ENCODE measurements at places on chromosomes 3 and 15.

GRCh38 chr3:60657972-60658371 lies 593.3 kb downstream of the FHIT start:
- DNase-seq: peak; percentile 37

DNA sequence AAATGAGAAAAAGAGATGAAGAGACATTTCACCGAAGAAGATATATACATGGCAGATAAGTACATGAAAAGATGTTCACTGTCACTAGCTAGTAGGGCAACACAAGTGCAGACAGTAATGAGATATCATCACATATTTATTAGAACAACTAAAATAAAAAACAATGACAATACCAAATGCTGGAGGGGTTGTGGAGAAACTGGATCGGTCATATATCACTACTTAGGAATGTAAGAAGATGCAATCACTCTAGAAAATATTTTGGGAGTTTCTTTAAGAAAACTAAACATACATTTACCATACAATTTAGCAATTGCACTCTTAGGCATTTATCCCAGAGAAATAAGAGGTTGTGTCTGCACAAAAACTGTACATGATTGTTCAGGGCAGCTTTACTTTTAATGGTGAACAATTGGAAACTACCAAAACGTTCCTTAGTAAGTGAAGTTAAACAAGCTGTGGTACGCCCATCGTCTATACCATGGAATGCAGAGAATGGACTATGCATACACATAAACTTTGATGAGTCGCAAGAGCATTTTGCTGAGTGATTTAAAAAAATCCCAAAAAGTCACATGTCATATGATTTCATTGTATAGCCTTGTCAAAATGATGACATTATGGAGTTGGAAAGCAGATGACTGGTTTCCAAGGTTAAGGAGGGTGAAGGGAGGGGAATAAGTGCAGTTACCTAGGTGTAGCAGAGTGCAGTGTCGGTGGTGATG lies 149.0 kb upstream of the UBE3A start:
- no peak for DNase-seq

GRCh38 chr3:41224120-41224806 lies 25.0 kb downstream of the CTNNB1 start:
- no peak for DNase-seq

- DNase-seq: no peak
These were observed 966 bp upstream of the C3orf80 start for GRCh38 chr3:160224256-160224655.

GRCh38 chr3:185371306-185372074 lies 8.6 kb downstream of the MAP3K13 start:
- DNase-seq: no peak

DNA sequence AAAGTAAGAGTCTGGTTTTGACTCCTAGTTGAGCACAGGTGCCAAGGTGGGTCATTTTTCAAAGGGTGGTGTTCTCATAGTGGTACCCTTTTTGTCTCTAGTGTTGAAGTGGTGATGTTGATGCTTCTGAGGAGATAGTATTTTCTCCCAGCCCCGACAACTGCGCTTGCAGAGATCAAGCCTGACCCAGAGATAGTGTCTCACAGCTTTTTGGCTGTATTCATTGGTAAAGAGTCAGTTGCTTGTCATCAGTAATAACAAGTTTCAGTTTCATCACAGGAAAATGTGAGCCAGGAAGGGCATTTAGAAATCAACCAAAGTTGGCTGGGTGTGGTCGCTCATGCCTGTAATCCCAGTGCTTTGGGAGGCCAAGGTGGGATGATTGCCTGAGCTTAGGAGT lies 139.3 kb downstream of the NFKBIZ start:
- no peak for DNase-seq

- DNase-seq: no peak
These were observed 20.7 kb downstream of the PARP15 start for GRCh38 chr3:122598151-122598550.

GRCh38 chr3:69420781-69421520 lies 35.1 kb upstream of the FRMD4B start:
- no peak for DNase-seq

DNA sequence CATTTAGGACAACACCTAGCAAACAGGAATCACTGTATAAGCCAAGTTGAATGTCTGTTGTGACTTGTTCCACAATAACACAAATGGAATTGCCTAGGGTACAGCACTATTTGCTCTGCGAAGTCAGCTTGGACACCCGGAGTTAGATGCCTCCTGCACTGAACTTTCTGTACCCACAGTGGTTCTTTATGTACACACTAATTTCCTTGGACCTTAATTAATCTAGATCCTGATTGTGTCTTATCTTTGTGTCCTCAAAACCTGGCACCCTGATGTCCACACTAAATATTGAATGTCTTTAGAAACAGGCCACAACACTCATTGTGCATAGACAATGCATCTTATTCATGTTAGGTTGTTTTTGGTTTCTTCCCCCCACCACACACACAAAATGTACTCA lies 278.9 kb upstream of the NR2F2 start:
- no peak for DNase-seq

DNA sequence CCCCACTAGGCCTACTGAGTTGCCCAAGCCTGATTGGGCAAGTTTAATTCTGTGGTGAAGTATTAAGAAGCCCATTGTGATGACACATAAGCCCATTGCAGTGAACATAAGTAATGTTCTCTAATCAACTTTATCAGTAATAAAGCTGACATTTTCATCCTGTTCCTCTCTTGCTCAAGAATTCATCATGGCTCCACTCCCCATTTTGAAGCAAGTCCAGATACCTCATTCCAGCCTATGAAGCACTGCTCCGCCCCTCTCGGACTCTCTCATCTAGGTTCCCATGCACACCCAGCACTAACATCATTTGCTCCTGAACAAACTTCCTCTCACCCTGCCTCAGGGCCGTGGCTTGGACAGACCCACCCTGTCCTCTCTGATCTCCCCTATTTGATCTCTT lies 10.5 kb downstream of the SHF start:
- no peak for DNase-seq

DNA sequence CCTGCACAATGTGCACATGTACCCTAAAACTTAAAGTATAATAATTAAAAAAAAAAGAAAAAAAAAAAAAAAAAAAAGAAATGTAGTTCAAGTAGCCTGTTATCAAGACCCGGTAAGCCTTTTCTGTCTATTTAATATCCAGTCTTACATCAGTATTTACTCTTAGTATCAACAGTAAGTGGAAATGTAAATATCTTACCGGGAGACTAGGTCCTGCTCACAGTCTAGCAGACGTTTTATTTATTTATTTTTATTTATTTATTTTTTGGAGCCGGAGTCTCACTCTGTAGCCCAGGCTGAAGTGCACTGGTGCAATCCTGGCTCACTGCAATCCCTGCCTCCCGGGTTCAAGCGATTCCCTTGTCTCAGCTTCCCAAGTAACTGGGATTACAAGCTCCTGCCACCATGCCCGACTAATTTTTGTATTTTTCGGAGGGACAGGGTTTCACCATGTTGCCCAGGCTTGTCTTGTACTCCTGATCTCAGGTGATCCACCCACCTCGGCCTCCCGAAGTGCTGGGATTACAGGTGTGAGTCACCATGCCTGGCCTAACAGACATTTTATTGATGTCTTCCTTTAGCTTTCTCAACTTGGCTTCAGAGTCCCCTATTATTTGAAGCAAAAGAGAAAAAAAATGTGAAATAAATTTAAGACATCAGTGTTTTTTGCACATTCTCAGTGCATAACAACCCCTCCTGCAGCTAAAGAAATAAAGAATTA lies 19.9 kb downstream of the C2CD4B start:
- DNase-seq: no peak

DNA sequence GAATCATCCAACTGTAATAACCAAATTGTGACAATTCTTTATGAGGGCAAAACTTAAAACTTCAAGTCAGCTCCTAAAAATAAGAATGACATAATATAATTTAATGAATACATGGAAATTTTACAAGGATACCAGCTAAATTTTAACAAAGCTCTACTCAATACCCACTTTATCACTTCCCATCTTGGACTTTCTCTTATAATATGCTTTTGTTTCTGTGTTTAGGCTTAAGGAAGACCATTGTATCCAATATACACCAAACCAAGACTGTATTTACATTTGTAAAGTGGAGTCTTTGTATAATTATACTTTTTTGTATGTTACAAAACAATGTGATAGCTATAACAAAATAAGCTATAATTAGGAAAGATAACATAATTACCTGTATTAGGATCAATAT lies 16.8 kb downstream of the ATP13A3 start:
- no peak for DNase-seq

- DNase-seq: peak; percentile 71
These were observed 60.9 kb downstream of the MSL2 start for GRCh38 chr3:136135039-136135802.

- DNase-seq: no peak
These were observed 89.7 kb downstream of the CRTC3 start for GRCh38 chr15:90619468-90619867.

- DNase-seq: no peak
These were observed 714.0 kb downstream of the CADM2 start for GRCh38 chr3:85672761-85673160.

GRCh38 chr3:186882881-186883685 lies 40.6 kb downstream of the ADIPOQ start:
- DNase-seq: no peak

DNA sequence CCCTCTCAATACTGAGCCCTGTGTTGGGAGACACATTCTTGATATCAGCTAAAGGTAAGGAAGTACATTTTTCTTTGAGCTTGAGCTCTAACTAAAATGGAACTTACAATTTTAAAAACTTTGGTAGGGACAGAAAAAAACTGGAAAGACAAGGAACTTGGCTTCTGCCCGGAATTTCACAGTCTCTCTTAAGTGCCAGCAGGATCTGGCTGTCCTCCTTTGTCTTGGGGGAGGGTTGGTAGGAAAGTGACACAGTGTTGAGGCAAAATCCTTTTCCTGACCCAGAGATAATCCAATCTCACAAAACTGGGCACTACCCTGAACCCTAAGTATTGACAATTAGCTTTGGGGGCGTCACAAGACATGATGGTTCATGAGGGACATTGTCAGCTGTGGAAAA lies 45.3 kb downstream of the ZPLD1 start:
- DNase-seq: no peak

- DNase-seq: no peak
These were observed 4.7 kb downstream of the ABHD6 start for GRCh38 chr3:58242340-58242739.

DNA sequence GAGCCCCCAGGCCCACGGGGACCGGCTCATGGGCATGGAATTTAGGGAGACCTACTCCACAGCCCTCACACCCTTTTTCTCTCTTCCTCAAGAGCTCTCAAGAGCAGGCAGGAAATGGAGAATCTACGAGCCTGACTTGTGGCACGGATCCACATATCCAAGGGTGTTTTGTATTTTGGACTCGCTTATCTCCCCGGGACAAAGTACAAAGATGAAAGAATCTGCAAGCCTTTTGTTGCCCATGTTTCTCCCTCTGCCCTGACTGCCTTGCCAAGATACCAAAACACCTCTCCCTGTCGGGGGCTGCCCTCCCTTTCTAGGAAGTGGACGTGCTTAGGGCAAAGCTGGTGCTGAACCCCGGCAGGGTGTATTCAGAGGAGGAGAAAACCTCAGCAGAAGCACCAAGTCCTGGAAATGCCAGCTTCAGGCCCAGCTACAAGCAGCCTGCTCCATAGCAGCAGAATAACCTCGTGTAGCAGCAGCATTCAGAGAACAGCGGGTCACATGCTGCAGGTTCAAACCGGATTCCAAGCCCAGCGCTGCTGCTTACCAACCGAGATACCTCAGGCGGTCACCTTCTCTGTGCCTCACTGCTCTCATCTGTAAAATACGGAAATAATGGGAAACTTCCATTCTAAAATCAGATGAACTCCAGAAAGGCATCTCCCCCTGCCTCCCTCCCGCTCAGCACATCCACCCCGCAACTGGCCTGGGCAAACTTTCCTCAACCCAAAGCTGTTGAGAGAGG lies 35.2 kb downstream of the DNASE1L3 start:
- DNase-seq: no peak

DNA sequence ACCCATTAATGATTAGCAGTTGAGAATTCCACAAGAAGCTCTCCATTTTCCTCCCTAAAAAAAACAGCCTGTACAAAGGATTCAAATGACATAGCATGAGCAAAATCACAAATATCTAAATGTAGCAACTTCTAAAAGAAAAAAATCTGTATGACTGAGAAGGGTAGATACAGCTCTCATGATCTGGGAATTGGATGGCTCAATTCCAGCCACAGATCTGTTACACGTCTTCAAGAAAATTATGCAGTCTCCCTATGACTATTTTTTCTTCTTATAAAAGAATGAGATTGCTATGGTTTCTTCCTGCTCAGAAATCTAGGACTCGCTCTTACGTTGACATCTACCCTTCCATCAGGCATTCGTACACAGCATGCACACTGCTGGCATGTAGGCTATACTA lies 71.5 kb downstream of the PLCH1 start:
- no peak for DNase-seq

GRCh38 chr3:54188176-54188791 lies 65.9 kb downstream of the CACNA2D3 start:
- peak; percentile 71 for DNase-seq

DNA sequence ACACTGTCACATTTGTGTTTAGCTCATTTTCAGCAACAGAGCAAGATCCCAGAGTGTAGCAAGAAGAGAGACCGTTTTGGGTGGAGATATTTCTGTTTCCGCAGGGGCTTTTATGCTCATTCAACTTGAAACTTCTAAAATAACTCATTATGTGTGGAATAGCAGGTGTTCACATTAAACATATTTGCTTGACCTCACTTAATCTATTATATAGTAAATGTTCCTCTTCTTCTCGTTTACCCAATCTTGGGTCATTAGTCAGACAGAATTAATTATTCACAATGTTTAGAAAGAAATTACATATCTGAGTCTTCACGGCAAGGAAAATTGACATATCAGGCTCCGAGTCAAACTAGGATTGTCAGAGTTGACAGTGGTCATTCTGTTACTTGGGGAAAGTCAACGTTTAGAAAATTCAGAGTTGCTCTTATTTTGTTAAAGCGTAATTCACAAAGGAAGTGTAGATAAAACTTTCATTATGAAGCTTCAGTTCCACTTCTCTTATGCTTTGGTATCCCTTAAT lies 222.9 kb downstream of the TPRG1 start:
- no peak for DNase-seq

DNA sequence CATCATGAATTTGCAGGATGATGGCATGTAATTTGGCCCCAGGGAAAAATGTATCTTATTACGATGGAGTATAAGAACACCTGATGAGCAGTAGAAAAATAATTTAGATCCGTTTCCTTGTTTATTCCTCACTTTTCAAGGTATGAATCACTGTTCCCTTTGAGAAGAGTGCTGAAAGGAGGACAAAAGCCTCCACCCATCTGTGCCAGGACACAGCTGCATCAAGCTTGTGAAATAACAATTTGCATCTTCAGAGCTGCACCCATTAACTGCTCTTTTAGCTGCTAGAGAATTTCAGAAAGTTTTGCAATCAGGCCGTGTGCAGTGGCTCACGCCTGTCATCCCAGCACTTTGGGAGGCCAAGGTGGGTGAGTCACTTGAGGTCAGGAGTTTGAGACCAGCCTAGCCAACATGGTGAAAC lies 9.6 kb downstream of the CLDND1 start:
- no peak for DNase-seq

DNA sequence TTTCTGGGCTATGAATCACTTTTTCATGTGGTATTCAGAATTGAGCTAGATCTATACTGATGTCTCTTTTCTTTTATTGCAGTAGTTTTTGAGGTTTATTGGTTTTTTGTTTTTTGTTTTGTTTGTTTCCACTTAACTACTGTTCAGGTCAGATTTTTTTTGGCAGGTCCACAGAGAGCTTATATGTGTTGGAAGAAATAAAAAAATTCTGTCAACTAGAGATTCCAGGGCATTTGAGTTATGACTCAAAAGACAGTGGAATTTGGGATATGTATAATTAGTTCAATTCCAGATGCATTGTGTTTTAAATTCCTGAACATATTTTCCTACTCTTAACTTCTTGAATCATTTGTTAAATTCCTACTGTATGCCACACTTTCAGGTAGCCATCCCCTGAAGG lies 727.2 kb downstream of the SI start:
- DNase-seq: no peak

Measured in MM.1S (cell line).